ENCODE measurements at places on chromosomes 3 and 15. TPM values are rescaled to one million over a fixed set of nuclear protein-coding genes. Genes with fewer than 3 reads are reported as not detected.

Gene CCR2
- total RNA-seq, result not detected

Gene TRH
- not detected for total RNA-seq

Gene MESP1
- total RNA-seq, result 0.65 TPM

Gene CLDN1
- total RNA-seq, result not detected

Gene FBLN2
- total RNA-seq, result 3.2 TPM
